ENCODE measurements at places on chromosomes 7 and 10.

DNA sequence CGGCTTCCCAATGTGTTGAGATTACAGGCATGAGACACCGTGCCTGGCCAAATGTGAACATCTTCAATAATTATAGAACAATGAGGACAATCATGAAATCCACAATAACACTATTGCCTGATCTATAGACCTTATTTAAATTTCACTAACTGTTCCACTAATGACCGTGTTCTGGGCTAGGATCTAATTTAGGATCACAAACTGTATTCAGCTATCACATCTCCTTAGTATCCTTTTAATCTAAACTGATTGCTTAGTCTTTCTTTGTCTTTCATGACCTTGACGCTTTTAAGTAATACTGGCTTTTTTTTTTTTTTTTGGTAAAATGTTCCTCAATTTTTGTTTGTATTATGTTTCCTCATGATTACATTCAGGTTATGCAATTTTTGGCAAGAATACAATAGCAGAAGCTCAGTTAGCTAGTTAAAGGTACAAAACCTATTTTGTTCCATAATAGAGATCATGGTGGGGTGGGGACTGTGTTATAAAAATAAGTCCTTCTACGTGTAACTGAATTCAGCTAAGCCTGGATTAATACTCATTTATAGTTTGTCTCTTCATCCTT, 158.4 kb downstream of the AOAH start:
- no peak for DNase-seq

GRCh38 chr10:35412900-35413491, 76.7 kb downstream of the CCNY start:
- no peak for DNase-seq

DNA sequence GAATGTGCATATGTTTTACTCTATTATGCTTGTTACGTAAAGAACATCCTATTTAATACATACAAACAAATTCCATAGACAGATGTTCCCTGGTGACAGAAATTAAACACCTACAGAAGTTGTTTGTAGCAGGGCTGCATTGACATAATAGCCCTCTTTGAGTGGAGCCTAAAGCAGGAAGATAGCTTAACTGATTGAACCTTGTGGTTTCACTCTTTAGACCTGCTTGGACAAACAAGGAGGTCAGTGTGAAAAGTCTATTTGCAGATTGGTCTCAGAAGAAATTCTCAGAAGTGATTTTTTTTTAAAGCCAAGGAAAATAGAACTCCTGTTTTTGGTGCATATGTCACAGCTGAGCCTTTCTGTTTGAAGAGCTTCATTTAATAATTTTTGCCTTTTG, 121.3 kb downstream of the PPP1R9A start:
- no peak for DNase-seq

DNA sequence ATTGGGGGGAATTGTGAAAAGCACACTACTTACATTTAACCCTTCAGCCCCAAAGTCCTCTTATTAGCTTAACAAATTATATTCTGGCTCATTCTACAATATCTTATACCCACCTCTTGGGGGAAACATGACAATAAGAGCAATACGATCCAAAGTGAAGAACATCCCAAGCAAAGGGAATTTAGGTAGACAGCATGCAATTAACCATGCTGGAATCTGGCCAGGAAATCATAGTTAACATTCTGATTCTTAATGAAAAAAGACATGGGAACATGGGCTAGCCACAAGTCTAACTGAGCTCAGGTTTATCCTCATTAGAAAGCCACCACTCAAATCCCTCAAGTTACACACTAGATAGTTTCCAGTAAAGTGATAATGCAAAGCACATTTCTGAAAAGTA, 241.9 kb upstream of the SLC26A5 start:
- DNase-seq, result no peak

- no peak for DNase-seq
These were observed 11.6 kb downstream of the ABCA13 start for GRCh38 chr7:48182718-48183369.

- no peak for DNase-seq
These were observed 287.2 kb downstream of the HGF start for GRCh38 chr7:81482600-81483186.

DNA sequence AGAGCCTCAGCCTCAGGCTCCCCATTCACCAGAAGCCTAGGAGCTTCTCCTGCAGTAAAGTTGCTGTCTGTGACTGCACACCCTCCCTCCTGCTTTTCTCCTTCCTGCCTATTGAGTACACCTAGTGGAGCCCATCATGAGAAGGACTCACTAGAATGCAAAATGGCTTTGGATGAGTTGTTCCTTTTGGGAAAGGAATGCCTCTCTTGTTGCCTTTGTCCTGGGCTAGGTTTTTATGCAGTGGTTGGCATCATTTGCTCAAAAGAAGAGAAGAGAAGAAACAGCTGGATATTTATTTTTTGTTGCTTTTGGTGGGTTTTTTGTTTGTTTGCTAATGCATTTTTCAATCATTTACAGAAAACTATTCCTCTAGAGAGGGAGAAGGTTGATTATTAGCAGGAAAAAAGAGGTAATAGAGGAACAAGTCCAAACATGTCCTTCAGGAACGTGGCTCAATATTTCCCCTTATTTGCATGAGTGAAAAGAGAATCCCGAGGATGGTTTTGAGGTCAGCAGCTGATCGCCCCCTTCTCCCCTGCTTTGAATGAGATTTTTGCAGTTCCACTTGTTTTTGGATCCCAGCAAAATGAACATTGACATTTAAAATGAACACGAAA, 369.9 kb upstream of the NRP1 start:
- no peak for DNase-seq

DNA sequence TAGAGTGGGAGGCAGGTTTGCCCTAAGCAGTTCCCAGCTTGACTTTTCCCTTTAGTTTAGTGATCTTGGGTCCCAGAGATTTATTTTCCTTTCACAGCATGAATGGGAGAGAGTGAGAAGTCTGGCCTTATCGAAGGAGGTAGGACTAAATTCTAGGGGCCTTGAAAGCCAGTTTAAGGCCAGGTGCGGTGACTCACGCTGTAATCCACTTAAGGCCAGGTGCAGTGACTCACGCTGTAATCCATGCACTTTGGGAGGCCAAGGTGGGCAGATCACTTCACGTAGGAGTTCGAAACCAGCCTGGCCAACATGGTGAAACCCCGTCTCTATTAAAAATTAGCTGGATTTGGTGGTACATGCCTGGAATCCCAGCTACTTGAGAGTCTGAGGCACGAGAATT, 392.2 kb downstream of the ACTR3B start:
- DNase-seq, result no peak

DNA sequence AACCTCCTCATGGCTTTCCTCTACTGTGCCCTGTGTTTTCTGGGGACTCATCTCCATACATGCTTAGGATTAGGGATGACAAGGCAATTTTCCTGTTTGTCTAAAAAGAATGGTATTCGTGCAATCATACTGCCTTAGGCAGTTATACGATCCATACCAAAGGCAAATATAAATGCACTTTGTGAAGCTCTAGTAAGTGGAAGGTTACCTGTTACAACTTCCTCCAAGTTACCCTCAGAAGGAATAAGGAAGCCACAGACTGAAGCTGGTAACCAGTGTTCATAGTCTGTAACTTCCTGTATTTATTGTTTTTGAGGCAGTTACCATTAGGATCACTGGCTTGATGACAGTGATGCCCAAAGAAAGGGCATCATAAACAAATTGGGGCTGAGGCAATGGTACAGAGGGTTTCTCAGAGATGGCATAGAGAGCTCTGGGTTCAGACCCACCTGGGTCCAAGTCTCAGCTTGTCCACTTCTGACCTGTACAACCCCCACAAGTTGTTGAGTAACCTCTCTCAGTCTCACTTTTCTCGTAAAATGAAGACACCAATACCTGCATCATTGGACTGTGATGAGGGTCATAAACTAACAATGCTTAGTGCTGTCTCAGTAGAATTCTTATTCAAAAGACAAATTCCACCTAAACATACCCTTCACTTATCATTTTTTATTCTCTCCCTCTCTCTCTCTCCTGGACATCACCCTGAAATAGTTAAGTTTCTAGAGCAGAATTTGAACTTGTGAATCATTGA, 138.2 kb downstream of the ELMO1 start:
- DNase-seq, result no peak

DNA sequence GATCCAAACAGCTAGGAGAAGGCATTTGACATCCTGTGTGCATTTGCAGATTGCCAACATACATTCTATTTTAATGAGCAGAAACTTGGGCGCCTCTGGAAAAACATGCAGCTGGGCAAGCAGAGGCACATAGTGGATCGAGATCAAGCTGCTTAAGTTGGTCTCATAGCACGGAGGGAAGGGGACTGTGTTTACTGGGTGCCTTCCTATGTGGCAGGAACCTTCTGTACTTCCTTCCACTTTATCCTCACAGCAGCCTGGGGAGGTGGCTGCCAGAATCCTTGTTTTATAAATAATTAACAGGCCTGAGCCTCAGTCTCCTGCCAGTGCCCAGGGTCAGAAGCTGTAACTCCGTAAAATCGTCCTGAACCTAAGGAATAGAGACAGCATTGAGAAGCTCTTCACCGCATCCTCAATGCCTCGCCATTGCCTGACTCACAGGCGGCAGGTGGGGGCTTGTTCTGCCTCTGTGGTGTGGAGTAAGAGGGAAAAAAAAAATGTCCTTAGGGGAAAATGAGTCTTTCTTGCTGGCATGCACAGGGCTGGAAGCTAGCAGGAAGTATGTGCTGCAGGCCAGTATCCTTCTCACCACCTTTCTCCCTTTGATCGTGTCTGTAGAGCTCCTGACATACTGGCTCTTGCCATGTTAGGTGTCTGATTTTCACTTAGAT, 6.2 kb downstream of the VWA2 start:
- DNase-seq, result no peak

DNA sequence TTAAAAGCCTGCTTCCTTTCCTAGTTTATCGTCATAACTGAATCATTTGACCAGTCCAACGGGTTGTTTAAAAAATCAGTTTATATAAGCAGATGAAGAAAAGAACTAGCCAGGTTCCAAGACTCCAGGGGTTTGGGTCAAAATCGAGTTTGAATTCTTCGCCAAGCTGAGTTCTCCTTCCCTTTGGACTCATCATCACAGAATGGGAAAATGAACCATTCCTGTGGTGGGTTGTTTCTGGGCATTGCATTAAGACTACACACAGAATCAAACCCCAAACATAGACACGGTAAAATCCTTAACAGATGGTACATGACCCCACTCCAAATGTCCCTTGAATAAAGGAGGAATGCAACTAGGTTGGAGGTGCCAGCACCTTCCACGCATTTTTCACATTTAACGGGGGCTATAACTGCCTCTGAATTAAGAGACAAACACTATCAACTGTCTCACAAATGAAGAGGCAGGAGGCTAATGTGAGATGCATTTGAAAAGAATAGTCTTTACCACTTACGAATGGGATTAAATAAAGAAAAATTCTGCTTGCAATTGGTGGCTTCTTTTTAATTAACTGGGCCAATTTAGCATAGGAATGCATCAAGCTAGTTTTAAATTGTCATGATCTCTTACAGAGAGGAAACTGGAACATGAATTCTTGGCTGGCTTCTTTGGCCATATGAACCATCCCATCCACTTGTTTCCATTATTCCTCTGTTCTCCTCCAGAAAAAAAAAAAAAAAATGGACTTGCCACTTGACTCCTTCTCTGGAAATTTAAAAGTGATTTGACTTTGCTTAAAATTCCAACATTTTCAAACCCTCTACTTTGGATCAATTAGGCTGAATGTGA, 61.1 kb downstream of the CHST15 start:
- DNase-seq, result no peak

DNA sequence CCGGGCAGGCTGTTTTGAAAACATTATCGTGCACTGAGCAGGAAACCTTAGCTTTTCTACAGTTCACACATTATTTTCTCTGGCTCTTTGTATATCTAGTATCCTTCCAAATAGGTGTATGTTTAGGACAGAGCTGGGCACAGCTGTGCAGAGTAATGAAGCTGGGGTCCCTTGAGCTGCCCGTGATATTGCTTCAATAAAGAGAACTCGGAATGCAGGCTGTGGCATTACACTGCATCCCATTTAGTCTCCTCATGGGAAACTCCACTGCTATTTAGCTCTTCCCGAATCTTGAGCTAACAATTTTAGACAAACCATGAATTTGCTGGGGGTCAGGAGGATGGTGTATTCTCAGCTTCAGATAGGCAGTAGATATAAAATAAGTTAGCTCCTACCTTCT, 348.3 kb downstream of the ACTR3B start:
- DNase-seq, result no peak
